ENCODE measurements at places on chromosomes 5 and 9.

DNA sequence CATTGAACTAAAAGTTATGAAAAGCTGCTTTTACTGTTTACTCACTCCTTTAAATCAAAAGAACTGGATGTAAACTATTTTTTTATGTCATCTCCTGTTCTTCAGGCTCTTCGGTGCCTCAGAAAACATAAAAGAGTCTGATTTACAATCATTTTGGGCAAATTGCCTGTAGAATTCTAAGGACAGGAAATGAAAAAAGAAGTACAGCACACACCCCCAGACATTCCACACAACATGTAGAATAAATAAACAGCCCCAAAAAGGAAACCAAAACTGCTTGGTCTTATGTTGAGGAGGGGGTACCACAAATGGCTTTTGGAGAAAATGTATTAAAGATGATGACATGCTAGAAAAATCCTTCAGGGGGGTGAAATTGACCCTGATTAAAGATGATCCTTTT lies 57.2 kb downstream of the ITGA1 start:
- no peak for DNase-seq

GRCh38 chr9:115121181-115121580 lies 3.2 kb upstream of the TNC start:
- no peak for DNase-seq

DNA sequence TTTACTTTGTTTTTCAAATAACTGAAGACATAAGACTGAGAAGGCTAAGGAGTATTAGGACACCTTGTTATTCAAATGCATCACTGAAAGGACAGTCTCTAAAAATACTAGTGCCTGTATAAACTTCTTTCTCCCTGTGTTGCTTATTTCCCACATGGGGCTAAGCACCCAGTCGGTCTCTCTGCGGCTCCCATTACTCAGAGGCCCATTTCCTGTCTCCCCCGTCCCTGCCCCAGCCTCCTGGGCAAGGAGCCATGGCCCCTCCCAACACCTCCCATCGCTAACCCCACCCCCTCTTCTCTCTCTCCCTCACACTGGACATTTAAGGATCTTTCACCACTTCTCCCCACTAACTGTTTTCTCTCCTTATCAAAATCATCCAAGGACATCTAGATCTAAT lies 81.9 kb downstream of the EBF1 start:
- DNase-seq = no peak

GRCh38 chr5:643811-644271 lies 31.7 kb downstream of the CEP72 start:
- DNase-seq = no peak

- DNase-seq = no peak
These were observed 259.5 kb downstream of the NR3C1 start for GRCh38 chr5:143143973-143144372.

GRCh38 chr5:32639943-32640342 lies 54.6 kb downstream of the SUB1 start:
- DNase-seq = no peak

GRCh38 chr5:2802693-2803365 lies 51.4 kb upstream of the IRX2 start:
- no peak for DNase-seq

- no peak for DNase-seq
These were observed at the start of gene CNTFR for GRCh38 chr9:34589636-34590380. Gene CNTFR, minus strand, starts transcription at chr9:34589724. Its CDS starts 20,743 bp downstream, at chr9:34568981.

DNA sequence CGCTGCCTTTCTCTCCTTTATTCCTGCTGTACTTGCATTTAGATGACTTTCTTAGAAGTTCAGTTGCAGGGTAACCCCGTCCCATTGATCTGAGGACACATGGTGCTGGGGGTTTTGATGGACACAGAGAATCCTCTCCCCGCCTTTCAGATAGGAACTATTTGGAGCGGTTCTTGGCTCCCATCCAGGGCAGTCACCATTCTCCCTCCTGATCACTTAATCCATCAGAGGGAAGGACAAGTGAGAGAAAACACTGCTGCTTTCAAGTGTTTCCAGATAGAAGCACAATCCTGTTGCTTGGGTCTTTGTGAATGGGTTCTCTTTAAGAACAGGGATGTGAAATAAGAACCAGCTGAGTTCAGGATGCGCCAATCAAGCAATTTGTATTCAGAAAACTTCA lies 85.2 kb downstream of the IRX1 start:
- DNase-seq = no peak

DNA sequence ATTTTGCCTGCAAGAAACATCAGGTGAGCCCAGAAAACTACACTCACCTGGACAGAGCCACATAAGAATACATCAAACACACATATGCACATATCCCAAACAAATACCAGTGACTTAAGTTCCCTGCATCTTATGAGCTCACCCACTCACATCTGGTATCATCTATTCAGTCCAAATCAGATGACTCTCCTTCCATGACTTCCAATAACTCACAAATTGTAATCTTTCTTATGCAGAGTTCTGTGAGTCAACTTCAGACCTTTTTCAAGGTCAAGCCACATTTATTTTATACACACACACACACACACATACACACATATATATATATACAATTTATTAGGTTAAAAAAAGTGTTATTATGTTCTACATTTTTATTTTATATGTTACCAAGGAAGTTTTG lies 1711.9 kb upstream of the CDH9 start:
- no peak for DNase-seq

GRCh38 chr5:88984040-88984439 lies 101.1 kb upstream of the MEF2C start:
- no peak for DNase-seq

DNA sequence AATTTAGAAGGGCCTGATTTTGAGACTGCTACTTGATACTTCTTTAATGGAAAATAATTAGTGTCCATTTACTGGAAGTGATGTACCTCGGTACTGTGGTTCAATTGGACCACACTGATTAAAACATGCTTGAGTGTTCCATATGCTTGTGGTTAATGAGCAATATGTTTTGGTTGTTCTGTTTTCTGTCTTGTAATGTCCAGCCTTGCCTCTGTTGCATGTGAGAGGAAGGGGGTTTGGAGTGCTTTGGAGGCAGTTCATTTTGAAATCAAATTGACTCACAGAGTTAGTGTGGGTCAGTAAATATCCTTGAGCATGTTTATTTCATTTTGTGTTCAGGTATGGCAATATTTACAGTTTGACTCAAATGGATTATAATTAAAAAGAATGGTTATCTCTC lies 334.4 kb downstream of the ARHGEF28 start:
- DNase-seq = no peak

GRCh38 chr5:129687941-129688340 lies 60.0 kb upstream of the MINAR2 start:
- DNase-seq = no peak

DNA sequence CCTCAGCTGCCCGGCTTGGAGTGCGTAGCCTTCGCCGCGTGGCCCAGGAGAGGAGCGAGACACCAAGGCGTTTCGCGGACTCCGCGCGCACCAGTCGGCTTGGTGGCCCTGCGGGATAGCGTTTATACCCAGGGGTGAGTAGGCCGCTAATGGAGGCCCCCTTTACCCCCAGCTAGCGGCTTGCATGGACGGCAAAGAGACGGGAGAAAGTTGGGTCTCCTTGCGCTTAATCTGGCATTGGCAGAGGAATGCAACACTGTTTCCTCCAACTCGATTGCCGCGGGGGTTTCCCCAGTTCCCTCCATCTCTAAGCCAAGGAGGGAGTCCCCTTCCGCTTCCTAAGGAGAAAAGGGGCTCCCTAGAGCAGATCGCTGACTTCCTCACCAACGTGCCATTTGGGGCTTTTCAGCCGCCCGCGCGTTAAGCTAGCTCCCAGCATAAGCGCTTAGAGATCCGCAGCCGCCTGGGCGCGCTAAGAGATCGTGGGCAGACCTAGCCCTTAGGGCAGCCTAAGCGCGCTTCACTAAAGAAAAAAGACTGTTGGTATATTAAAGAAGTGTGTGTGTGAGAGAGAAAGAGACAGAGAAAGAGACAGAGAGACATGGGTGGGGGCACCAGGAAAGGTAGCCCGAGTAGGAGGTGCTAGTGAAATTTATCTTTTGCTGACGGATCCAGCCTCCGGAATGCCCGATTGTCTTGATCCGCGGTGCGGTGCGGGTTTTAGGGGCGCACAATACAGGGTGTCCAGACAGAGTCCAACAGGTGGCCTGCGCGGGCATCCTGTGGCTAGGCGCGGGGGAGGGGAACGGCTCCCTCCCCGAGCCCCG lies 597.9 kb upstream of the SGCD start:
- DNase-seq = no peak

GRCh38 chr5:151015974-151016587 lies 4.3 kb upstream of the GPX3 start:
- no peak for DNase-seq

DNA sequence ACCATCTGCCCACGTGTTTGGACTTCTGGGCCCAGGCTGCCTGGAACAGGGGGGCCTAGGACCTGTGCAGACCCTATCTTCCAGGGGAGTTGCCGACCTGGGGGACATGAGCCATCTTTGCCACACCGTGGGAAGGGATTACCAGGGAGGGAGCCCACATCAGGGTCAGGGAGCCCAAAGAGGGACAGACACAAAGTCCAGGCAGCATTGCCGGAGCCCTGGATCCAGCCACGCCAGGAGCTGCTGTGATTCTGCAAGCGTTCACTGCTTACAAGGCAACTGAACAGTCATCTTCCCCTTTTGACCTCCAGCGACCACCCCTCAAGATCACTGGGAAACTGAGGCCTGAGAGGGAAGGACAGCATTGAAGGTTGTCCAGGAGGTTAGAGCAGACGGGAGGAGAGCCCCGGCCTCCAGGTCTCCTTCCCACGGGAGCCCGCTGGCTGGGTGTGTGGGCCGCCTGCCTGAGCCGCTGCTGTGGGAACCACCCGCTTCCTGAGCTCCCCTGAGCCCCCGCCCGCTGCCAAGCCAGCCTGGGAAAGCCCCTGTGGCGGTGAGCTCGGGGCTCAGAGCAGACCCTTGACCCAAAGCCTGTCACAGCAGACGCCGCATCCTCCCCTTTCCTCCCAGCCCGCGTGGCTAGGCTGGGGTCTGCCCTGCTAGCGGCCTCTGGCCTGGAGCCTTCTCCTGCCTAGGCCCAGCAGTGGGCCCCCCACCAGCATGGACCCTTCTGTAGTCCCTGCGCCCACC lies 17.1 kb upstream of the NOTCH1 start:
- DNase-seq = no peak

- DNase-seq = no peak
These were observed 20.2 kb upstream of the CCDC192 start for GRCh38 chr5:127683008-127683407.

- no peak for DNase-seq
These were observed 503.4 kb downstream of the NFIB start for GRCh38 chr9:13810510-13810909.

GRCh38 chr5:109028608-109029299 lies 281.1 kb downstream of the FER start:
- DNase-seq = no peak

DNA sequence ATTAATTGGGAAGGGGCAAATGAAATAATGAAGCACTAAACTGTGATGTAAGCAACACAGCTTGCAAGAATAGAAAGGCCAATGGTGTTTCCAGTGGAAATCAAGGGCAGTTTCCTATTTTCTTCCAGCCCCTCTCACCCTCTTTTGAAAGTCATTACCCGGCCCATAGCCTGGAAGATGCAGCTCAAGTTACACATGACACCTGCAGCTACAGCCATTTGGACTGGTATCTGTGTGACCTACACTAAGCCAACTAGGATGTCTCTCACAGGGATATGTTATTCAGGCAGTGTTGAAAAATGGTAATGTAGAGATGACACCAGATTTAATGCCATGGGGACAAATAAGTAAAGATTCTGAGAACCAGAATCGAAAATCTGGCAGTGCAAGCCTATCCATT lies 439.4 kb upstream of the ZNF462 start:
- no peak for DNase-seq

GRCh38 chr9:4734150-4734549 lies 6.9 kb downstream of the AK3 start:
- DNase-seq = no peak

GRCh38 chr9:104850786-104851545 lies 77.0 kb downstream of the ABCA1 start:
- no peak for DNase-seq

DNA sequence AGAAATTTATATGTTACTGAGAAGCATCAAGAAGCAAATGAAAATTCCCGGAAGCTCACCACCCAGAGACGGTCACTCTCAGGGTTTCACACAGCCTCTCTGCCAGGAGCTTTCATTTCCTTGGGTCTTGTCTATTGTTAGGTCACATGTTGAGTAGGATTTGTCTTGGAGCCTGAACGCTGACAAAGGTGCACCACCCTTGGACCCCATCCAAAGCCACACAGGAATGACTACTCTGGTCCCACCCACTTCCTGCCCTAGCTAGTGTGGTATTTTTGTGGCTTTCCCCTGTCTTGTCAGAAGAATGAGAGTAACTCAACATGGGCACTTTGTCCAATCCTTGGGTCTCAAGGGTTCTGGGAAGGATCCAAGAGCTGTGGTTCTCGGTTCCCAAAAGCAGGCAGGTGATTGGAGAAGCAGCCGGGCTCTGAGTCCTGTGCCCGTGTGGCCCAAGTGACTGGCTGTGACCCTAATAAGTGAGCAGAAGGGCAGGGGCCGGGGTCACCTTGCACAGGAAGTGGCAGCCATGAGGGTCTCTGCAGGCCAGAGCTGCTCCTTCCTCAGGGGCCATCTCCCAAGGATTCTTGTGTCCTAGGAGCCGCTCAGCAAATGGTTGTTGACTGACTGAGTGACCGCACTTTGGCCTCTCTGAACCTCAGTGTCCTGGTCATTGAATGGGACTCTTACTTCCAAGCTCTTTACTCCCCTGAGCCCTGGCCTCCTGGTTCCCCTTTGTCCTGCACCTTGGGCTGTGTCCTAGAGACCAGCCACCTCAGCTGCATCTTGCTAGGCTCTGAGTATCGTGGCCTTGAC lies 6.9 kb downstream of the FGD3 start:
- DNase-seq = no peak

GRCh38 chr5:14342306-14342705 lies 199.2 kb downstream of the TRIO start:
- no peak for DNase-seq

GRCh38 chr9:121700832-121701419 lies 49.5 kb downstream of the DAB2IP start:
- DNase-seq = no peak

GRCh38 chr5:1479581-1480188 lies 34.4 kb upstream of the SLC6A3 start:
- no peak for DNase-seq

DNA sequence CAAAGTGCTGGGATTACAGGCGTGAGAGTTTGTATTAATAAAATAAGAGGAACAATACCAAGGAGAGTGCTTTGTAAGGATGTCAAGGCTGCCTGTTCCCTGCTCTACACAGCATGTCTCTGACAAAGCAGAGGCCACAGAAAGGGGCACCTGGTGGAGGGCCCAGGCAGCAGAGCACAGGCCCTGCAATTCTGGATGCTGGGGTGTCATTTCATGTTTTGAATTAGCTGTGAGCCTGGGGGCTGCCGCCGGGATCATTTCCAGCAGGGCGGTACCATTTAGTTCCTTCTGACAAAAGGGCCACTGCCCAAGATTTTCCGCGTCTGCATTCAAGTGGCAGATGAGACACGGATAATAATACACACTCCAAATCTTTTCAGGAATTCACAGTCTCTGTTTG lies 396.9 kb downstream of the GADD45G start:
- no peak for DNase-seq

DNA sequence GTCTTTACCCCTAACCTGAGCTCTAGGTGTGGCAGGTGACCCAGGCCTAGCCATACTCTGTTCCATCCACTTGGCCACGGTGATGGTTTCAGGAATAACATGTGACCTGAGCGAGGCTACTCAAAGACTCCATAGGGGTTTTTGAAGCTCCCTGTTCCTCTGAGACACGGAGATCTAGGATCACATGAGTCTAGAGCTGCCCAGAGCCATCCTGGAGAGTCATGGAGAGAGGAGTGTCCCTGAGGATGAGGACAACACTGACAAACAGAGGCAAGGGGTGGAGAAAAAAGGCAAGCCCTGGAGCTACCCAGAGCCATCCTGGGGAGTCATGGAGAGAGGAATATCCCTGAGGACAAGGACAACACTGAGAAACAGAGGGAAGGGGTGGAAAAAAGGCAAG lies 29.5 kb upstream of the PCA3 start:
- DNase-seq = no peak
